Progenitor cell of endocrine pancreas (in vitro differentiated cells): ENCODE measurements at places on chromosomes 6 and 20. TPM values are rescaled to one million over a fixed set of nuclear protein-coding genes. Genes with fewer than 3 reads are reported as not detected.

- H3K36me3 ChIP-seq = peaks cover 14% of the 10 kb centered on the region
- DNase-seq = no peak
- H3K27me3 ChIP-seq = no peaks in the 10 kb centered on the region
These were observed 69.1 kb upstream of the SAMHD1 start for GRCh38 chr20:37020636-37021035.

GRCh38 chr6:23086100-23086499 is 516.7 kb downstream of the HDGFL1 start:
- no peak for DNase-seq
- H3K27ac ChIP-seq = no peak overlapping the region
- H3K4me1 ChIP-seq = peaks cover 5% of the 10 kb centered on the region
- no peaks in the 10 kb centered on the region for H3K36me3 ChIP-seq

DNA sequence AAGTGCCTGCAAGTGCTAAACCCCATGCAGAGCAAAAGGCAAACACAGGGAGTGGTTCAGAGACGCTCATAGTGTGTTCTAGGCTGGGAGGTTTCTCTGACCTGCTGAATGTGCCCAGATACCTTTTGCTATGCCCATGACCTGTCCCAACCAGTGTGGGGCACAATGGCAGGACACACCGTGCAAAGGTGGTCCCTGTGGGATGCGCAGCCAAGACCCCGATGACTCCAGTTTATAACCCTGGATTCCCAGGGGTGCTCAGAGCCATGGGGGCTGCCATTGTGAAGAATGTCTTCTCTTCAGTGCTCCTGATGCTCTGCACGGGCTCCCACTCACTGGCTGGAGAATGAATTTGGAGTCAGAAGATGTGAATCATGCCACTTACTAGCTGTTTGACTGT is 2.2 kb upstream of the NINL start:
- DNase-seq = no peak
- no peak overlapping the region for H3K27ac ChIP-seq
- peaks cover 18% of the 10 kb centered on the region for H3K4me1 ChIP-seq
- H3K36me3 ChIP-seq = peaks cover 6% of the 10 kb centered on the region
- no peak overlapping the region for H3K4me3 ChIP-seq

DNA sequence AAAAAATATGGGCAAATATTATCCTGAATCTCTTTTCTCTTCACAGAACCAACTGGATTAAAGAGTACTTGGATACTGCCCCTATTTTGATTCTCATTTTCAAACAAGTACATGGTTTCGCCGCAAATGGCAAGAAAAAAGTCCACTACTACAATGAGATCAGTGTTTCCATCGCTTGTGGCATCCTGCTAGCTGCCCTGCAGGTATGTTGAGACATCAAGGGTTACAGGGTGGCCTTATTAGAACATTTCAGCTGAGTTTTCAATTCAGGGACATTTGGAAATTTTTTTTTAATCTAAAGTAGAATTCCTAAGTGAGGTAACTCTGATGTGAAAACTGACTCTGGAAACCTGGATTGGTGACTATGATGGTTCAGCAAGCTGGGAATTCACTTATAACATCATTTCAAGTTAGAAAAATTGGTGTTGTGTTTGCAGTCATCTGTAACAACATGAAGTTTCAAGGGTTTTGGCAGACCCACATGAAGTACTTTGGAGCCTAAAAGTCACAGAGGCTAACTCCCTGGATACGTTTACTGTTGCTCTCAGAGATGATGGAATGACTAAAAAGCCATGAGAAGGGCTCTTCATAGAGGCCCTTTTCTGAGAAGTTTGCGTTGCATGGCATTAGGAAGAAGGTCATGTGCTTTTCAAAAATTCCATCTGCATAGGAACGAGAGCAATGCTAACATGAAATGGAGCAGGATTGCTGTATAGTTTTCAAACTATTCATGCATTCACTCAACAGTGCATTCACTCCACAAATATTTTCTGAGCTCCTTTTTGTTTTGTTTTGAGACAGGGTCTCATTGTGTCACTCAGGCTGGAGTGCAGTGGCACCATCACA is 25.5 kb downstream of the IYD start:
- no peak overlapping the region for H3K27ac ChIP-seq
- peaks cover 7% of the 10 kb centered on the region for H3K4me1 ChIP-seq
- no peak for DNase-seq

- peaks cover 62% of the 10 kb centered on the region for H3K27me3 ChIP-seq
- H3K27ac ChIP-seq = no peak overlapping the region
- peaks cover 20% of the 10 kb centered on the region for H3K4me1 ChIP-seq
- no peak overlapping the region for H3K4me3 ChIP-seq
These were observed 163.2 kb downstream of the TBXT start for GRCh38 chr6:166004471-166004870.

DNA sequence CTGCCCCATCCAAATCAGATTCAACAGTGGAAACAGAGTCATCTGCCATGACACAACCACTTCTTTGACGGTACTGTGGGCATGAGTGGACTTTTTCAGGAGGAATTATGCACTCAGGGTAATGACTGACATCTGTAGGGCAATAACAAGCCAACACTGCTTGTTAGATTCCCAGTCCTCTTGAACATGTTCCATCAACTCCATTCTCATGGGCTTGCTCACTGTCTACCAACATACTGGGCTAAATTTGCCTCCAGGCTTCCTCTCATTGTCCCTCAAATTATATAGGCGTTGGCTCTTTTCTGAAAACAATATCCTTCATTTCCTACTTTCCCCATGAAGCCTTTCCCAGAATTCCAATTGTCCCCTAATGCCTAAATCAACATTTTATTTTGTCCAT is 43.1 kb downstream of the ANKEF1 start:
- H3K36me3 ChIP-seq = no peaks in the 10 kb centered on the region
- H3K27ac ChIP-seq = no peak overlapping the region
- peaks cover 3% of the 10 kb centered on the region for H3K4me1 ChIP-seq
- no peak overlapping the region for H3K4me3 ChIP-seq
- H3K27me3 ChIP-seq = no peaks in the 10 kb centered on the region
- DNase-seq = no peak

Gene IL17A
- not detected in 2 replicates for total RNA-seq

Gene VSTM2L
- total RNA-seq = 5.0 and 6.2 TPM in 2 replicates

Gene EYA2
- total RNA-seq = 0.53 and 0.73 TPM in 2 replicates
